Left forelimb (tissue), 1 donor: ENCODE measurements at places on chromosomes 12 and 14.

- DNase-seq: no peak
Measured at GRCh38 chr12:114764510-114764909, 80.5 kb upstream of the TBX3 start.

DNA sequence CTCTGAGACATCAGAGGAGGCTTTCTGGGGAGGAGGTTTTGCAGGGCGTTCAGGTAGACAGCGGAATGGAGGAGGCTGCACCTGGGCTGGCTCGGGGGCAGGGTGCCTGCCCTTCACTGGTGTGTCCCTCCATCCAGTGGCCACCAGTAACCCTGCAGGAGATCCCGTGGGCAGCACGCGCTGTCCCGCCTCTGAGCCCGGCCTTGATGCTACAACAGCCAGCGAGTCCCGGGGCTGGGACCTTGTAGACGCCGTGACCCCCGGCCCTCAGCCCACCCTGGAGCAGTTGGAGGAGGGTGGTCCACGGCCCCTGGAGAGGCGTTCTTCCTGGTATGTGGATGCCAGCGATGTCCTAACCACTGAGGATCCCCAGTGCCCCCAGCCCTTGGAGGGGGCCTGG lies 10.0 kb upstream of the ADSS1 start:
- DNase-seq: no peak

GRCh38 chr14:59254146-59254910 lies 65.9 kb downstream of the DAAM1 start:
- DNase-seq: no peak

- DNase-seq: peak; percentile 41
Measured at GRCh38 chr14:105568859-105569766, 42.7 kb downstream of the TMEM121 start.

DNA sequence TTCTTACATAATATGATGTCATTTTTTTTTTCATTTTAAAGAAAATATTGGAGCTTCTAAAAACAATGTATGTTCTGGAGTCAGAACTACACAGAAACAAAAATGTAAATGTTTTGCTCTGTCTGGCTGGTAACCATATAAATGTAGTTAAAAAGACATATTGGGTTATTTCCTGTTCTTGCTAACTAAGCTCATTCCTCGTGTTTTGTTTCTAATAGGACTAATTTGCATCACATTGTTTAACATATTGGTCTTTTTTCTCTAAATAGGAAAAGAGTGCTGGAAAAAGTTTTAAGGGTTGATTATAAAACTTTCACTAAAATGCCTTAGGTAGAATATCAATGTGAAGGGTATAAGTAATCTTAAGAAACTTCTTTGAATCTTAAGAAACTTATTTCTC lies 221.3 kb downstream of the SLC6A15 start:
- DNase-seq: no peak

- no peak for DNase-seq
Measured at GRCh38 chr14:81341370-81341769, 58.8 kb downstream of the STON2 start.

DNA sequence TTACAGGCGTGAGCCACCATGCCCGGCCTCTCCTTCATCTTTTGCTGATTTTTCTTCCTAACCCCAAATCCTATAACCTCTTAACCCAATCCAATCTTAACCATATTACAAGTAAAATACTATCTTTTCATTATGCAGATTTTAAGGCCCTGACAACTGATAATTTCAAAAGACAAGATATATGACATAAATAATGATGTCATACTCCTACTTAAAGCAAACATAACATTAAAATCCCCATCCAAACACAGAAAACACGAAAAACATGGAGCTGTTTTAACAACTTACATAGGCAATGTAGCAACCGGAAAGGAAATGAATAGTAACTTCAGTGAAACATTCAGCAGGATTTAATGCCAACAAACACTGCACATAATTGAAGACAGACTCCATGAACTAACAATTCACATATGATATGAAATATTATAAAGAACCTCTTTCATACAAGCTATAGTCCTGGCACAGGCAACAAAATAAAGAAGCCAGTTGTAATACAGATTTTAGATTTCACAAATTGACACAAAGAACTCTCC lies 21.5 kb downstream of the USP44 start:
- no peak for DNase-seq

GRCh38 chr14:57066463-57066862 lies 202.2 kb downstream of the EXOC5 start:
- DNase-seq: no peak

GRCh38 chr14:72892879-72893635 lies 844 bp downstream of the DPF3 start:
- DNase-seq: peak; percentile 67

GRCh38 chr12:64323476-64324225 lies 66.9 kb downstream of the C12orf56 start:
- no peak for DNase-seq

DNA sequence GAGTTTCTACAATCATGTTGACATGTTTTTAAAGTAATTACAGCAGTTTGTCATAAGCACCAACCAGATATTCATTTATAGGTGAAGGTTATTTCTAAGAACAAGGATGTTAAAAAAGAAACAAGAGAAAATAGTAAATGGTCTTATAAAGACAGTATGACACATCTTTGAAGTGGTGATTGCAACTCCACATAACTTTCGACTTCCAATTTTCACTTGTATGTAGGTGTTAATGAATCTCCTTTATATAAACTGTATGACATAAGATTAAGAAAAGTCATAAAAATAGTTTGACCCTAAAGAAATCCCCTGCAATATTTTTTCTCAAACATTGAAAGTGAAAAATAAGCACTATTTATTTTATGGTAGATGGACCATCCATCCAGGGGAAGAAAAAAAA lies 144.8 kb upstream of the PTPRQ start:
- no peak for DNase-seq
